Cerebellum (tissue), 4 donors: ENCODE measurements at places on chromosomes 4 and X. TPM values are rescaled to one million over a fixed set of nuclear protein-coding genes. Genes with fewer than 3 reads are reported as not detected.

DNA sequence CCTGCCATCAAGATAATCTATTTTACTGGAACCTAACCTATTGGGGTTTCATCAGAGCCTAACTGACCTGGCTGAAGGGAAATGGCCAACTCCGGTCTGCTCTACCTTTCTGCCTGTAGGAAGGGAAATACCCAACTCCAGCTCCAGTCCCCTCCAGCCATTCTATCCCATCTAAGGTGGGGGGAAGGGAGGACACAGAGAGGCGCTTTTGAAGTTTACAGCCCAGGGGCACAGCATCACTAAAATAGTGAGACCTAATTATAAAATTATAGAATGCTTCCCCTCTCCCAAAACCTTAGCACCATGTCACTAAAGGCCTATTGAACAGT lies 27.8 kb upstream of the ACSL4 start:
- no peak for DNase-seq

XAGE2 gene
- total RNA-seq, result not detected

COL4A6 gene
- 7.1 TPM for total RNA-seq

GRCh38 chr4:108714880-108715279 lies 48.0 kb downstream of the ETNPPL start:
- DNase-seq, result no peak

RAB41 gene
- total RNA-seq, result not detected

SORCS2 gene
- 9.3 TPM for total RNA-seq
